ENCODE measurements at places on chromosomes 7 and 10.

GRCh38 chr7:42233171-42233570 lies 3.8 kb downstream of the GLI3 start:
- no peak for DNase-seq

GRCh38 chr10:8588135-8588534 lies 533.6 kb downstream of the GATA3 start:
- peak; percentile 11 for DNase-seq

DNA sequence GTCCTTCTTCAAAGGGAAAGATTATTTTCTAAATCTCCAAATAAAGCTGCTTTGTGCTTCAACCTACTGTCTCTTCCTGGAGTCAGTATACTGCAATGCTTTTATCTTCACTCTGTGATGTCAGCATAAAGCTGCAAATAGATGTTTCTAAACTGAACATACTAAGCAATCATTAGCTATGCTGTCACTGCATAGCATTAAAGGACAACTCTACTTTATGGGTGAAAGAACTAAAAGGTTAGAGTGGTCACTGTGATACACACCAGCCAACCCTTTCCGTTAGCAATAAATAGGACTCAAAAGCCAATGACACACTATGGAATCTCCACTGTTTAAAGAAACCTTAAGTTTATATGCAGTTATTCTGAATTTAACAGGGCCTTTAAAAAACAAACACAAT lies 1.8 kb downstream of the CCDC186 start:
- no peak for DNase-seq

GRCh38 chr10:13231190-13231589 lies 3.0 kb downstream of the UCMA start:
- no peak for DNase-seq

GRCh38 chr10:102384606-102385429 lies 10.7 kb upstream of the NFKB2 start:
- DNase-seq = no peak
